Effector CD4-positive, alpha-beta T cell (primary cell): ENCODE measurements at places on chromosomes 4 and X.

DNA sequence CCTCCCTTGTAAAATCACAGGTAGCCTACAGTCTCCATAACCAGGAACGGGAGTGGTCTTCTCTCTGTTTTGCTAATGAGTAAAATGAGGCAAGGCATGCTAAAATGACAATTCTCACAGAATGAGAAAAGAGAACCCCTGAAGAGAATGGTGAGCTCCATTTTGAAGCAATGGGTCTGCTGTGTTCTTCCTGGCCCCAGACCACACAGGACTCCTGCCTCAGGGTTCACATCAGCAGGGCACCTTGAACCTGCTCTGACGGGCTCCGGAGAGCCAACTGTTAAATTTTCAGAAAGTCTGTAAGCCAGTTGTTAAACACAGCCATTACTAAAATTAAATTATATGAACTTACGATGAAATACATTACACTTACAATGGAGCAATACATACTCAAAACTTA, 32.1 kb upstream of the RBM47 start:
- DNase-seq: no peak

DNA sequence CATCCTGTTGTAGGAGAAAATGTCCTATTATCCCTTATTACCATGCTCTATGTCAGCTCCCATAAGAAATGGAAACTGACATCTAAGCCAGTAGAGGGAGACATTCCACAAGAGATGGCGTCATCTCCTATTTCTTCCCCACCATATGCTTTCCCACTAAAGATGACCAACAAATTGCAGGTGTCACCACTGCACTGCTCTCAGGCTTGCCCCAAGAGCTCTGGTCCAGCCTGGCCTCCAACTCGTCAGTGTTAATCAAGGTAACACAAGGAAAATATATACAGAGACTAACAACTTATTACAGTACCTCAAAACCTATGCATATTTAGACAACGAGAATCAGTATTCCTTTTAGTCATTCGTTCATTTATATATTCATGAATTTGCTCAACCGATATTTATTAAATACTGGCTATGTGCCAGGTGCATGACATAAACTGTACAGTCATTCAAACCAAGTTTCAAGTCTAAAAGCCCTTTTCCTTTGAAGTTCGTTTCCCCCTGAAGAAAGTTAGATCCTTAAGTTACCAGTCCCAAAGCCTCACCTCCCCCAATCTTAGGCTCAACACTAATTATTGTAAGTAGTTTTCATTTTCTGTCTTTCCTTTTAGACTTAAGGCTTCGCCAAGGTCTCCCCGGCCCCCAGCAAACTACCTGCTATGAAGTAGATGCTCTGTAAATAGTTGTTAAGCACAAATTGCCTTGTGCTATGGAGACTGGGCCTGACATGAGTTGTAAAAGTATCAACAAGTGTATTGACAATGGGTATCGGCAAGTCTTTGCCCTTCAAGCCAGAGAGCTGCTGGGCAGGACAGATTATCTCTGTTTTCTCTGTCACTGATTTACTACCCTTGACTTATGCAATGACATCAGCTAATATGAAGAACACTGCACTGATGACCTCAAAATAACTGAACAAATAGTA, 3.1 kb upstream of the FGB start:
- DNase-seq: no peak

DNA sequence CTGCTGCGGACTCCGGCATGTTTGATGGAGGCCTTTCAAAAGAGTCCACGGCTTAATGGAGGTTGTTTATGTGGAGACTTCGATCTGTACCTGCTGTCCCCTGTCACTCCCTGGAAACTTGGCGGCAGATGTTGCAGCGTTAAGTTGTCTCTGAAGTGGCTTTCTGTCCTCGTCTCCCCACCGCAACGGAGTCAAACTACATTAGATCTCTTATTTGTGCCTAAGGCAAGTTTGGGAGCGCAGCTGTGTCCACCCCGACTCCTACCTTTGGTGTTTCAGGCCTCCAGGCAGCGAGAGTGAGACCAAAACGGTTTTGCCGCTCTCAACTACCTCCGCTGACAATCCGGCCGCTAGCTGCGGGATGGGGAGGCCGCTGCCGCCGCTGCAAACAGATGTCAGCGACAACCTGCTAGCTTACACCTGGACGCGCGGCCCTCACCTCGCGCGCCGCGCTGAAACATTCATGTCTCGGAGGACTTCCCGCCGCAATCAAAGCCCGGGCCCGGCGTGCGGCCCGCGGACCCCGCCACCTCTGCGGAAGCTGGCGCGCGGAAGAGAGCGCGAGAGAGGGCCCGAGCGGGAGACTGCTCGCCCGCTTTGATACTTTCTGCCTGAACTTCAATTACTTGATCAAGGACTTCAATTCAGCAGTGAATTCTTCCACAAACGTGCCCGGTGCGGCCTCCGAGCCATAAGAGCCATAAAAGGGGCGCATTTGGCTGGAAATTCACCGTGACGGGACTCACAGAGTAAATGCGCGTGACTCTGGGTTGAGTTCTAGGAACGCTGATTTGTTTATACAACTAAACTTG, 108.4 kb downstream of the ANTXR2 start:
- DNase-seq: no peak

DNA sequence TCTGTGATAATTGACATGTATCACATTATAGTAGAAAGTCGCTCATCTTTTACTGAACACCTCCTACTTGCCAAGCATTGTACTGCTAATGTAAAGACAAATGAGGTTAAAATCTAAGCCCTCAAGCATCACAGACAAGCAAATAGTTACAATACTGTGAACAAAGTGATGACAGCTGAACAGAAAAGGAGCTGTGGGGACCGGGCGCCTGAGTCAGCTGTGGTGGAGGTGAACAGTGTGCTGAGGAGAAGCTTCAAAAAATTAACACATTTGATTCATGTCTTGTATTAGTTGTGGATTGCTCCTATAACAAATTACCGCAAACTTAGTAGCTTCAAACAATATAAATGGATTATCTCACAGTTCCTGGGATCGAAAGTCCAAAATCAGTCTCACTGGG, 124.3 kb downstream of the MAPK10 start:
- no peak for DNase-seq

DNA sequence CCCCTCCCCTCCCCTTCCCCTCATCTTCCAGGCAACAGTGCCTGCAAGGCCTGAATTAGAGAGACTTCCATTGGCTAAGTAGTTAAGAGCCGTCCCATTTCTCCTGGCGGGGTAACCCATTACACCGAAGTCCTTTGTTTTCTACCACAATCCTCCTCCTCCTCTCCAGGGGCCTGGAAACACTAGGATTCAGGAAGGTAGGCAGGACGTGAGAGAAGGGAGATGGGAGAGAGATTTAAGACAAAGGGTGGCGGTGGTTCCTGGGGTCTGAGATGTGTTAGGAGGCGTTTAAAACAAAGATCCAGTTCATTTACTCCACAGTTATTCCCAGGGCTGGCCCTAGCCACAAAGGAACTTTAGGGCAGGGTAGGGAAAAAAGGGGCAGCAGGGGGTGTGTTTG, 28.0 kb downstream of the NYX start:
- no peak for DNase-seq

GRCh38 chr4:32645653-32646052, 1925.5 kb downstream of the PCDH7 start:
- no peak for DNase-seq

DNA sequence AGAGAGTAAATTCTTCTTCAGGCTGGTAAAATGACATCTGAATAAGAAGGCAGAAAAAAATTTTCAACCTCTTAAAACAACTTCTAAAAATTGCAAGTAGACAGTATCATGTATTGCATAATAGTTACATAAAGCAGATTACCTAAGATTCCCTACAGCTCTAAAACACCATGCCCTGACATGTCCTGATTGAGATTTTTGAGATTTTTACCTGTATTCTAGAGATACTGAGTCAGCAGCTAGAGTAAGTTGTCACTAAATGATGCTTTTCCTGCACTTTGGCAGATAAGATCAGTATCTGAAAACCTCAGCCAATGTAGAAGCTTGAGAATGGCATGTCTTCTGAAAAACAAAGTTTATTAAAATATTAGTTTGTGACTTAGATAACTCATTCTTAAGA, 713.6 kb downstream of the CCSER1 start:
- no peak for DNase-seq

GRCh38 chr4:53366301-53366716, 448 bp upstream of the SCFD2 start:
- DNase-seq: no peak

DNA sequence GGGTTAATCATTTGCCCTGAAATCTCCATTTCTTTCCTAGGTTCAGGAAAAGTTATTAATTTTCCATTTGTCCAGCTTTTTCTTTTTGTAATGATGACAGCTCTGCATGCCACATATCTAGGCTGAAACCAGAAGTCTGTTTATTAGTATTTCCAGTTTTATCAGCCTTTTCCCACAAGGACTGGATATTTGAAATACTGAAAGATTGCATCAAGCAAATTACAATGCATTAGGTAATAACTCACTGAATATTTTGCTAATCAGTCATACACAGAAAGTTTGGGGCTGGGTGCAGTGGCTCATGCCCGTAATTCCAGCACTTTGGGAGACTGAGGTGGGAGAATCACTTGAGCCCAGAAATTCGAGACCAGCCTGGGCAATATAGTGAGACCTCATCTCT, 21.5 kb downstream of the SLC9A7 start:
- DNase-seq: no peak

DNA sequence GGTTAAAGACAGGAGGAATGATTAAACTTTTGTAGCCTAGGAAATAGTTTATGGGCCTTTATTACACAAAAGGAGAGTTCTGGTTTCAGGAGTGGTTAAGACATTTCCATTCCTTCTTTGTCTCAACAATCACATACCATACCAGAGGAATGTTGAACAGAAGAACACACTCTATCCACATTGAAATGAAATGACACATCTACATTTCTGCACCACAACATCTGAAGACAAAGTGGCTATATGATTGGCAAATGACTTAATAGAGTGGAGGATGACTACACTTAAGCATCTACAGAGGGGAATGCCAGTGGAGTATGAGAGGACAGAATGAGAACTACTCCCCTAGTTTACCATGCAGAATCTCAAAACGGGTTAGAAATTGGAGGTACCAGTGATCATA, 8.0 kb downstream of the CYP2U1 start:
- DNase-seq: no peak
